ENCODE measurements at places on chromosomes 4 and X.

DNA sequence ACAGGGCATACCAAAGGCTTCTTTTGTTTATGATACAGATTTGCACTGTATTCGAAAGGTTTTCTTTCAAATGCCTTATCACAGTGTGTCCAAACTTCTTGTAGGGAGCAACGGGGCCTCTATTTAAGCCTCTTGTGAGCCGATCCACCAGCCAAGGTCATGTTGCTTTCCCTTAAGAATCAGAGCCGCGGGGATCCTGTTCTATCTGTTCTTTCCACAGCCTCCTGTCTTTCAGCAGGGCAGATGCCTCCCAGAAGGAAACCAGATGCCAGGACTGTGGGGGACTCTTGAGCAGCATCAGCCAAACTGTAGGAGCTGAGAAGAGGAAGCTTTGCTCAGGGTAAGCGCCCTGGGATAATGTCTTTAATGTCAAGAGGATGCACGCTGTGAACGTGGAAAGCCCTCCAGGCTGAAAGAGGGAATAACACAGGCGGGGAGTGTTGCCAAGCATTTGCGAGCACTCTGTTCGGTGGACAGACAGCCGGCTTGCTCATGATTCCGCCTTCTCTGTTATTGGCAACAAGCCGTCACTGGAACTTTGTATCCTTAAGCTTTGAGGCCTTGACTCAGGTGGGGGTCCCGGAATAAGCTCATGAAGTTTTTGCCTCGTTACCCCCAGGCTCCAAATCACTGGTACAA lies 279.8 kb upstream of the FRG1 start:
- DNase-seq: no peak

DNA sequence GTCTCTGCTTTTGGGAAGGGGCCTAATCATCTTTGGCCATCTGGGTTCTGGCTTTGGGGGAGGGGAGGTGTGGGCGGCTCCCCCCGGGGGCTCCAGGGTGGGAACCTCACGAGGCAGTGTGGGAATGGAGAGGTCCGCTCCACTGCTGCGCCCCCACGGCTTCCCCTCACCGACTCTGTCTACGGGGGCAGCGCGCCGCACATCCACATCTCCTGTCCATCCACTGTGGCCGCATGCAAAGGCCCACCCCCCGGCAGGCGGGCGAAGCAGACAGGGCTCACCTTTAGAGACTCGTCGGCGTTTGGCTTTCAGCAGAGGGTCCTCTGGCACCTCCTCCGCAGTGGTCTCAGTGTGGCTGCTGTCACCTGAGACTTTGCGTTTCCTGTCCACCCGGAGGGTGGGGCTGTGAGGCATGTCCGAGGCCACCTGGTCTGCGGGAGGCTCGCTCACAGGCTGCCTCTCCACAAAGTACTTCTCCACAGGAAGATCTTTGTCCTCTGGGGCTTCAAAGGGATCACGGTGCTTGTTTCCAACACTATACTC lies 33.6 kb downstream of the BCOR start:
- DNase-seq: no peak

GRCh38 chr4:130479020-130479419 lies 1383.1 kb downstream of the C4orf33 start:
- DNase-seq: no peak

- DNase-seq: no peak
Measured at GRCh38 chrX:68753218-68753617, 75.6 kb upstream of the EFNB1 start.

- DNase-seq: no peak
Measured at GRCh38 chrX:134625315-134625718, 33.0 kb downstream of the PLAC1 start.

GRCh38 chrX:152157042-152157441 lies 18.7 kb upstream of the MAGEA10 start:
- DNase-seq: no peak

- DNase-seq: no peak
Measured at GRCh38 chrX:10159145-10159468, 2.3 kb downstream of the CLCN4 start.

DNA sequence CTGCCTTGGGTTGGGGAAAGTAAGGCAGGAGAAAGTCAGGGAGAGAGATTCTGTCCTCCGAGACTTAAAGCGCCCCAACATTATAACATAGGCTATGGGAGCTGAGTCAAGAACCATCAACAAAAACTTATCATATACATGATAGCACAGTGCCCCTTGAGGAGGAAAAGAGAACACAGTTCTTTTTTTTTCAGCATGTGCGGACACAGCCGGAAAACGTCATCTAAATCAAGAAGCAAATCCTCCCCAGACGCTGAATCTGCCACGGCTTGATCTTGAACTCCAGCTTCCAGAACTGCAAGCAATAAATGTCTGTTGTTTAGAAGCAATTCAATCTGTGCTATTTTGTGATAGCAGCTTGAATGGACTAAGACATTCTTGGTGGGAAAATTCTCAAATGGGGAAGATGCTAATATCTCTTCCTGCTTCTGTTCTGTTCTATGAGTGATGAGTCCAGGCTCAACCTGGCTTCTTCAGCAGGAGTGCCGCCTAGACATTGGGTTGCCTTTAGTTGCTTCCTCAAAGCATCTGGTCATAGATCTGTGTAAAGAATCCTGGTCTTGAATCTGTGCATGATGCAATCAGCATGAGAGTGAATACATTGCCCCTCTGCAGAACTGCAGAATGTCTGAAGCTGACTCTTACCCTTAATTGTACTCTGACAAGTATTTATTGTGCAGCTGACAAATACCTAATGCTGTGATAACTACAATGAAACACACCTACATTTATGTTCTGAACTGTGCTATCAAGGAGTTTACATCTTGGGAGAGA lies 549.8 kb upstream of the PRKX start:
- no peak for DNase-seq

DNA sequence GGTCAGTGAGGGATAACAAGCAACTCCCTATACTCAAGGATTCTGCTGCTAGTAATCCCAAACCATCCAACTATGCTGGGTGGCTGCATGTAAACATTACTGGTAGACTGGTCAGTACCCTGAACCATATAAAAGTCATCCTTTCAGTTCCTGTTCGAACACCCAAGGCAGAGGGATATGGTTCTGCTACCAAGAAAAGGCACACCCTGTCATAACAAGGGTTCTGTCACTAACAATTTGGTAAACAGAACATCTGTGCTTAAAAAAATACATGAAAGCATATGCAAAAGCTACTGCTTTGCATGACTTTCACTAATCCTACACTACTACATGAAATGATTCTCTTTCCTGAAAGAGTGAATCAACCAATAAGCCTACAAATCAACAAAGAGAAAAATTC lies 76.8 kb upstream of the MCF2 start:
- DNase-seq: no peak

- no peak for DNase-seq
Measured at GRCh38 chrX:122445466-122445865, 738.6 kb upstream of the GRIA3 start.

DNA sequence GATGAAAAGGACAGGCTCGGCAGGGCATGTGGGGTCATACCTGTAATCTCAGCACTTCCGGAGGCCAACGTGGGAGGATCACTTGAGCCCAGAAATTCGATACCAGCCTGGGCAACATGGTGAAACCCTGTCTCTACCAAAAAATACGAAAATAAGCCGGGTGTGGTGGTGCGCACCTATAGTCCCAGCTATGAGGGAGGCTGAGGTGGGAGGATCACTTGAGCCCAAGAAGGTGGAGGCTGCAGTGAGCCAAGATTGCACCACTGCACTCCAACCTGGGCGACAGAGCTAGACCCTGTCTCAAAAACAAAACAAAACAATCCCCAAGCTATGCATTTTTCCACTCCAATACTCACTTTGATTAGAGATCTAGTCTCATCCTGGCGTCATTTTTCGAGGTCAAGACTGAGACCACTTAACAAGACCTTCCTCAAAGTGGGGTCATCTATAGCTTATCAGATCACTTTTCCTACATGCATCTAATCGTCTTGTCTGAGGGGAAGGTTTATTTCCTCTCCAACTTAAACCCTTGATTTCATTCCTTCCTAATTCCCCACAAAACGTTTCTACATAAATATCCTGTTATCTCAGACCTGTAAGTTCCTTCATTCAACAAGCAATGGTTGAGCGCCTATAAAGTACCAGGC lies 1.3 kb downstream of the NKAP start:
- no peak for DNase-seq

DNA sequence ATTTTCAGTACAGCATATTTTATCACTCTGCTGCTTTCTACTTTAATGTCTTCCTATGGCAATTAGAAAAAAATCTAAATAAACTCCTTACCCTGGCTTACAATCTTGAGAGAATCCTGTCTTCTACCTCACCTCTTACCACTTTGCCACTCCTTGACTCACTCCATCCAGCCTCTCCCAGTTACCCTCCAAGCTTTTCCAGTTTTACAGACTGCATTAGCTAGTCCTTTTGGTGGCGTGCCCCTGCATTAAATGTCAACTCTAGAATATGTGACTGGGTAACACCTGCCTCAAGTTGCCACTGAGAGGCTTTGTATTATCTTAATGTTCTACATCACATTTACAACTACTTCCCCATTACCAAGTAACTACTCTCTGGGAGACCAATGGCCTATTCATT lies 7.5 kb upstream of the CDKL2 start:
- DNase-seq: no peak

DNA sequence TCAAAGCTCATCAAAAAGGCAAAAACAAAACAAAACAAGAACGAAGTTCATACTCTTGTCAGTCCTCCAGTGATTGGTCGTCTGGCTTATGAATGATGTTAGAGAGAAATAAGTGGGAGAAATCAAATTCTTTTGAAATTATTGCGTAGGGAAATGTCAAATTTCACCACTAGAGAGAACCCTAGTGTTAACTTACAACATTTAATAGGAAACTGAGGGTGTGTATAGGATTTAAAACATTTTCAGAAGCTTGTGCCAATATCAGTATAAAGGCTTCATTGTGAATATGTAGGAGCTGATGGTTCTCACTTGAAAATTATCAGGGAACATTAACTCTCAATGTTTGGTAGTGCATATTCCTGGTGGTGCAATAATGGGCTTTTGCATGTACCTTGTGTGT lies 17.4 kb downstream of the ADH6 start:
- no peak for DNase-seq
